ENCODE measurements at places on chromosomes 1 and 21. TPM values are rescaled to one million over a fixed set of nuclear protein-coding genes. Genes with fewer than 3 reads are reported as not detected.

DNA sequence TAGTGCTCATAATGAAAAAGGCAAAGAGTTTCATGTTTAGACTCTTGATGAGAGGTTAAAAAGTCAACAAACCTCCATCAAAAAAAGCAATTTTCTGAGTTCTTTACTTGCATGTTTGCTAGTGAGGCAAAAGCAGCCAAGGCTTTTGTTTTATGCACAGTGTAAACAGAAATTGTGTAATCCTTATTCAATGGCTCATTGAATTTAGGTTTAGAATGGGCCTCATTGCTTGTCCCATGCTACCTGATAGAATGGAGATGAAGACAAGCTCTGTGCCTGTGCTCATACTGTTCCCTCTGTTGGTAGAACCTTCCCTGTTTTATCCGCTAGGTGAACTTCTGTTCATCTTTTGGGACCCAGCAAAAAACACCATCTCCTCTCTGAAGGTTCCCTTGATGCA is 10.0 kb upstream of the LRRC8D start:
- H3K27me3 ChIP-seq = peaks cover 15% of the 10 kb centered on the region
- no peaks in the 10 kb centered on the region for H3K36me3 ChIP-seq
- no peak overlapping the region for H3K27ac ChIP-seq
- H3K4me3 ChIP-seq = no peak overlapping the region
- DNase-seq = no peak
- H3K4me1 ChIP-seq = no peaks in the 10 kb centered on the region

GRCh38 chr1:222950892-222951291 is 136.1 kb downstream of the DISP1 start:
- no peak overlapping the region for H3K27ac ChIP-seq
- no peak overlapping the region for H3K4me3 ChIP-seq
- no peaks in the 10 kb centered on the region for H3K27me3 ChIP-seq
- no peaks in the 10 kb centered on the region for H3K4me1 ChIP-seq
- H3K36me3 ChIP-seq = no peaks in the 10 kb centered on the region

- H3K4me1 ChIP-seq = peaks cover 42% of the 10 kb centered on the region
- H3K27me3 ChIP-seq = peaks cover 2% of the 10 kb centered on the region
- peak overlapping the region; percentile 79 for H3K4me3 ChIP-seq
- peak overlapping the region; percentile 38 for H3K27ac ChIP-seq
- no peak for DNase-seq
Measured at GRCh38 chr1:214280386-214281020, 456 bp upstream of the SMYD2 start.

- H3K36me3 ChIP-seq = no peaks in the 10 kb centered on the region
- DNase-seq = no peak
- no peak overlapping the region for H3K27ac ChIP-seq
- peaks cover 60% of the 10 kb centered on the region for H3K27me3 ChIP-seq
Measured at GRCh38 chr1:115837740-115838421, 3.0 kb downstream of the NHLH2 start.

DNA sequence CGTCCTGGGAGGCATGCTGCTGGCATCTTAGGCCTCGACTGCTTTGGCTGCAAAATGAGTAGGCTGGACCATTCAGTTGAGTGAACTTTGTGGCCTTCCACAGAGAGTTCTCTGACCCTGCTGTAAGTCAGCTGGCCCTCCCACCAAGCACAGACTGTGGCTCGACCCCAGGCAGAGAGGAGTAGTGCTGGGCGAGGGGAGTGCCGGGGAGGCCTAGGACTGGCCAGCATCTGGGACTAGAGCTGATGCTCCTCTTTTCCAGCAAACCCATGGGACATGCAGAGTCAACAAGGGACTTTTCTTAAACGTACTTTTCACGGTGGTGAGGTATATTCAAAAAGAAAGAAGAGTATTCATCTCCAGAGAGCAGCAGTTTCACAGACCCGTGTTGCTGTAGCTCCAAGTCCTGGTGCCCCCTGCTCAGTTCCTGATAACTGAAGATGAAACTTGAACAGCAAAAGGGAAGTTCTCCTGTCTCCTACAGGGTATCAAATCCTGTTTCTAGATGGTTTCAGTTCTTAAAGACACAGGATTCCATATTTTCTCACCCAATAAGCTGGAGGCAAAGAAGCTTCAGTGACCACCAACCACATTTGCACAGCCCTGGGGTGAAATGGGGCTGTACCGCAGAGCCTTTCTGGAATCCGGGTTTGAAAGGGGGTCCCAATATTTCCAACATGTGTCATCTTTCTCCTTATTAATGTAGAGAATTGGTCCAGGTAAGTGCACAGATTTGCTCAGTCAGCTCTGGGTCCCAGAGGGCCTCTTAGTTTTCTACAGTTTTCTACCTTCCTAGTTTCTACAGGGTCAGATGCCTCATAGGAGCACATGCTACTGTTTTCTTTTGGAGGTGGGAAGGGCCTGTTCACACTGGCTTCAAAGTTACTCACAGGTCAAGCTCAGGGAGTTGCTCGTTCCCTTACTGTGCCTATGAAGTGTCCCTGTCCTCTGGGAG is 20.9 kb downstream of the BATF3 start:
- peaks cover 2% of the 10 kb centered on the region for H3K36me3 ChIP-seq
- H3K27me3 ChIP-seq = no peaks in the 10 kb centered on the region
- no peak for DNase-seq
- peak overlapping the region; percentile 75 for H3K27ac ChIP-seq
- no peak overlapping the region for H3K4me3 ChIP-seq

- H3K27me3 ChIP-seq = no peaks in the 10 kb centered on the region
- no peak for DNase-seq
- H3K27ac ChIP-seq = no peak overlapping the region
Measured at GRCh38 chr1:184940226-184940625, 34.1 kb downstream of the NIBAN1 start.

- H3K36me3 ChIP-seq = no peaks in the 10 kb centered on the region
- DNase-seq = no peak
- H3K4me1 ChIP-seq = peaks cover 5% of the 10 kb centered on the region
- no peak overlapping the region for H3K27ac ChIP-seq
- peaks cover 67% of the 10 kb centered on the region for H3K27me3 ChIP-seq
- peak overlapping the region; percentile 78 for H3K4me3 ChIP-seq
Measured at GRCh38 chr1:156081180-156081916, 917 bp downstream of the MEX3A start.

DNA sequence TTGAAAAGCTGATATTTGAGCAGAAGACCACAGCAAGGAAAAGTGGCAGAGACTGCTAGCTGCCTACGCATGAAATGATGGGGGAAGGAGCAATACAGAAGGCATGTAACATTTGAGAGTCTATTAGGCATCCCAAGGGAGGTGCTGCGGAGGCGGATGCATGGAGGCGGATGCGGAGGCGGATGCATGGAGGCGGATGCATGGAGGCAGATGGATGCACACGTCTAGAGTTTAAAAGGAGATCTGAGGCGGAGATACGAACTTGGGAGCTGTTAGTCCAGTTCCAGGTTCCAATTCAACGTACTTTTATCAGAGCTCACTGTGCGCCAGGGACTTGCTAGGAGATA is 744 bp upstream of the DDX20 start:
- peak overlapping the region; percentile 86 for H3K27ac ChIP-seq
- DNase-seq = peak; percentile 22
- H3K27me3 ChIP-seq = peaks cover 13% of the 10 kb centered on the region
- peaks cover 18% of the 10 kb centered on the region for H3K36me3 ChIP-seq
- peak overlapping the region; percentile 82 for H3K4me3 ChIP-seq
- peaks cover 31% of the 10 kb centered on the region for H3K4me1 ChIP-seq

GRCh38 chr1:211517006-211517405 is 25.0 kb upstream of the RD3 start:
- H3K27me3 ChIP-seq = peaks cover 9% of the 10 kb centered on the region
- no peaks in the 10 kb centered on the region for H3K36me3 ChIP-seq
- no peak overlapping the region for H3K4me3 ChIP-seq
- H3K27ac ChIP-seq = no peak overlapping the region

GRCh38 chr1:82392513-82392912 is 591.8 kb downstream of the ADGRL2 start:
- no peak for DNase-seq
- H3K27me3 ChIP-seq = no peaks in the 10 kb centered on the region
- H3K36me3 ChIP-seq = no peaks in the 10 kb centered on the region

DNA sequence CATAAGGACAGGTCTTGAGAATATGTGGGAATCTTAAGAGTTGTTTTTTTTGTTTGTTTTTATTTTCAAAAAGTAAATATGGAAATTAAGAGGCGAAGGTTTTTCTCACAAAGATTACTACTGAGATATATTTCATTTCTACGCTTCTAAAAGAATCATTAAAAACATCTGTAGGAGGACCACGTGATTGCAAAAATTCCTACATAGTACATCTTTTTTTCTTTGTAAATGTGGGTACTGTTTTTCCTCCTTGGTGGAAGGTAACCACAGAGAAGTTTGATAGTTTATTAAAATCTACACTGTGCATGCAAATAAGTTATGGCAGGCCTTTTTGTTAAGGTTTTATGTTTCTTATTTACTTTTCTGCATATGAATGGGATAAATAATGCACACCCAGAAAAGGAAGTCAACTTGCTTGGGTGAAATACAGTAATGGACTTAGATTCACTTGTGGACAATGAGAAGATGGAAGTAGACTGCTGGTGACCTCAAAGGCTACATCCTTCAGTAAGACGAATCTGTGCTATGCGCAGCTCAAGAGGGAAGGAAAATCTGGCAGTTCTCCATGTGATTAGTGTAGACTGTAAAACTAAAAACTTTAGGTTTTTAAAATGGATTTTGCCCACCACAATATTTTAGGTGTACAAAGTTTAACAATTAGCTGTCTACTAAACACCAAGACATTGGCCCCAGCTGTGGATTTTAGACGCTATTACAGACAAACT is 2.0 kb downstream of the AK5 start:
- H3K36me3 ChIP-seq = no peaks in the 10 kb centered on the region
- peaks cover 20% of the 10 kb centered on the region for H3K27me3 ChIP-seq
- no peak for DNase-seq
- no peak overlapping the region for H3K4me3 ChIP-seq
- peaks cover 28% of the 10 kb centered on the region for H3K4me1 ChIP-seq
- H3K27ac ChIP-seq = no peak overlapping the region

DNA sequence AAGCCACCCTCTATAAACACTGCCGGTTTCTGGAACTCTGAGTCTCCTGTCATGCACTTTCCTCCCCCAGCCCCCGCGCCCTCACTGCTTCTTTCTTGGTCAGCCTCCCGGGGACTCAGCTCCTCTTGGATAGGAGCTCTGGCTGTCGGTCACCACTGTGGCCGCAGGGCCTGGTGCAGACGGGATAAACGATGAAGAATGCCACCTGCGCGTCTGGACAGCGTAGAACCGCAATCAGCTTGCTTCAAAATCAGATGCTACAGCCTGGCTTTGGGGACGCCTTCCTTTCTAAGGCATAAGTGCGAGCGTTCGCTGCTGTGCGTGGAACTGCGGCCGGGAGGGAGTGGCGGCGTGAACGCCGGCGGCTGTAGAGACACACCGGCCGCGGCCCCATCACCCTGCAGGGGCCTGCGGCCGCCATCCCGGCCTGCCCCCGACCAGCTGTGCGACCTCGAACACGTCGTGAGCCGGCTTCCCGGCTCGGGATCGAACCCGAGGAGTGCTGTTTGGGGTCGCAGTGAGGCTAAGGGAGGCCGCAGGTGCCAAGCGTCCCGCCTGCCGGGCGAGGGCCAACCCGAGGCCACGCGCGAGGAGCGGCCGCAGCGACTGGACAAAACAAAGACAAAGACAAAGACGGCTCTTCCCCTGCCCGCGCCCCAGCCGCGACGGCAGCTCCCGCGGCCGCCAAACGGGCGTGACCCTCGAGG is 688 bp downstream of the PTTG1IP start:
- H3K4me3 ChIP-seq = peak overlapping the region; percentile 93
- H3K27ac ChIP-seq = peak overlapping the region; percentile 83
- no peaks in the 10 kb centered on the region for H3K36me3 ChIP-seq
- no peaks in the 10 kb centered on the region for H3K27me3 ChIP-seq
- peak; percentile 14 for DNase-seq

- no peaks in the 10 kb centered on the region for H3K4me1 ChIP-seq
- no peak for DNase-seq
- no peak overlapping the region for H3K27ac ChIP-seq
- peaks cover 11% of the 10 kb centered on the region for H3K27me3 ChIP-seq
- H3K4me3 ChIP-seq = no peak overlapping the region
Measured at GRCh38 chr1:8283058-8283884, 34.6 kb upstream of the SLC45A1 start.

DNA sequence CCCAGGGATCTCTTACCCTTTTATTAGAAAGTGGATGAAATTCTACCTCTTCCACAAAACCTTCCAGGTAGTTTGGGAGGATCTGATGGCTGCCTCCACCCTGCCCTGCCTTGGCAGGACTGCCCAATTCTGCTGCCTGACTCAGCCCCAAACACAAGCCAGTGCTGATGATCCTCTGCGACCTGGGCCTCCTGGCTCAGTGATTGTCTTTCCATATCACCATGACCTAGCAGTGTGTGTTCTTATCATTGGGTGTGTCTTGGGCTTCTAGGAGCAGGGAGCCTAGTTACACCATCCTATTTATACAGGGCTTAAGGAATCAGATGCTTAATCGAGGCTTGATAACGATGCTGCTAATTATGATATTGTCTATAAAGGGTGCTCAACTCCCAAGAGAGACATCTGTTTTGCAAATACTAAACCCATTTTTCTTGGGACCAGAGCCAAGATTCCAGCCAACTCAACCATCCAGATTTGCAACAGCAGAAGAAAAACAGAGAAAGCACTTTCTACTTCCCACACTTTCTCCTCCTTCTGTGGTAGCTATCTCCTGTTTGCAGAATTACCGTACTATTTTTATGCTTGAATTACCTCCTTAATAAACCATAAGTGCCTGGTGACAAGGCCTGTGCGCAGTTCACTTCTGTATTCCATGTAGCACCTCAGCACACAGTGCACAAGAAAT is 36.5 kb upstream of the KIF21B start:
- peaks cover 19% of the 10 kb centered on the region for H3K4me1 ChIP-seq
- H3K4me3 ChIP-seq = no peak overlapping the region
- DNase-seq = no peak
- H3K27ac ChIP-seq = no peak overlapping the region

DNA sequence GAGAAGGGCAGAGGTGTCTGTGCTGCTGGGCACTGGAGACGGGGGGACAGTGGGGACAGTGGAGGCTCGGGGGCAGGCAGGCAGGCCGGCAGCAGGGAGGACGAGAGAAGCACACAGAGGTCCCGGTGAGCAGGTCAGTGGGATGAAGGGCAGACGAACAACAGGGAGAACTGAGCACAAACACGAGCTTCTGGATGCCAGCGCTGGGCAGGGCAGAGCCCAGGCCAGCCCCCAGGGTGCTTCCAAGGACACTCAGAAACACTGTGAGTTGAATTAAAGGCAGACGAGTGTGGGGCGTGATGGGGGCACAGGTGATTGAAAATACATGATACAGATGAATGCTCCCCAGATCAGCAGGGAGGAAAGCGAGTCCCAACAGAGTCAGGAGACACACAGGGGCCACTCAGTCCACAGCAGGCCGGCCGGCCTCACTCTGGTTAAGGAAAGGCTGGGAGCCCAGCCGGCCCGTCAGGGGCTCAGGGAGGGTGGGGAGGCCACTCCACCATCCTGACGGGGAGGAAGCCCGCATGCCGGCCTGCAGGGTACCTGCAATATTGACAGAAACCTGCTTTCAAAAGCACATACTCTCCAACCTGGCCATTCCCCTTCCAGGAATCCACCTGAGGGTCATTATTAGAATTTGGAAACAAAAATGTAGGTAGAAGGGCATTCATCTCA is 14.1 kb downstream of the SLC19A1 start:
- no peaks in the 10 kb centered on the region for H3K27me3 ChIP-seq
- peaks cover 8% of the 10 kb centered on the region for H3K4me1 ChIP-seq
- H3K36me3 ChIP-seq = peaks cover 17% of the 10 kb centered on the region
- DNase-seq = no peak
- peak overlapping the region; percentile 48 for H3K27ac ChIP-seq

The TTLL7 gene
- total RNA-seq = 0.29 TPM

The ZNF593OS gene
- total RNA-seq = not detected

The TP73 gene
- 1.4 TPM for total RNA-seq

The HNRNPR gene
- 241 TPM for total RNA-seq

The AADACL4 gene
- not detected for total RNA-seq

The ST6GALNAC5 gene
- total RNA-seq = not detected

The C1orf94 gene
- not detected for total RNA-seq

The CRNN gene
- total RNA-seq = not detected

The STYXL2 gene
- not detected for total RNA-seq

All from activated T-helper 1 cell treated with anti-CD3 and anti-CD28 coated beads, Interleukin-12 subunit alpha, Interleukin-12 subunit beta, Interleukin-2, Interleukin-4 antibody, amounts not matched to agents 30 ng/mL and 10 ng/mL and 1 ng/mL, durations not matched to agents 14 hours and 24 hours and 36 hours (primary cell).